ENCODE measurements at places on chromosomes 3 and 15.

DNA sequence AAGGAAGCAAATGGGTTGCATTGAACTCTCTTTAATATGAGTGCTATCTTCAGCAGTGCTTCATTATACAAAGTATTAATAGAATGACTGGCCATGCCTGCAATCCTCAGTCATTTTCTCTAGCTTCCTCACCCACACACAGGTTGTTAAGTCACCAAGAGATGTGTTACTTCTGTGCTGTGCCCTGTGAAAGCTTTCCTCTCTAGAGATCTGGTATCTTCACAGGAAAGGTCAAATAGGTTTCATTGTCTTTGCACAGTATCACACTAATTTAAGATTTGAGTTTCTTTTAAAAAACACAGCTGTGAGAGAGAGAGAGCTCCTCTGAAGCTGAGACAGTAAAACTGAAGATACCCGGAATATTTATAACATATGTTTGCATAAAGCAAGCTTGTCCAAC is 278.6 kb downstream of the CNTN4 start:
- no peak for DNase-seq

DNA sequence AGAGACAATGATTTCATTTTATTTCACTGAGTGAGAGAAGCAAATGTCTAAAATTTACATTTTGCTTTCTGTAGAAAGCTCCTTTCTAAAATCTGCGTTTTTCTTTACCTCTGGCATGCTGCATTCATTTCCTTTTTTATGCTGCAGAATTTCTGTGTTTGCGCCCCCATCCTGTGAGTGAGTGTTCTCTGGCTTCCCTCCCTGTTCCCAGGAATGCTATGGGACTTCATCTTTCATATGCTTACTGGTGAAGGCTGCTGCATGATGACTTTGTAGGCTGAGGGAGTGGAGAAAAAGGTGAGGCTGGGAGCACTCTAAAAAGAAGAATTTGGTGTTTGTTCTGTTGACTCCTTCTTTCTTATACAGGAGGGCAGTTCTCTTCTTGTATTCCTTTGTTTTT is 7.7 kb upstream of the TMC3 start:
- no peak for DNase-seq

DNA sequence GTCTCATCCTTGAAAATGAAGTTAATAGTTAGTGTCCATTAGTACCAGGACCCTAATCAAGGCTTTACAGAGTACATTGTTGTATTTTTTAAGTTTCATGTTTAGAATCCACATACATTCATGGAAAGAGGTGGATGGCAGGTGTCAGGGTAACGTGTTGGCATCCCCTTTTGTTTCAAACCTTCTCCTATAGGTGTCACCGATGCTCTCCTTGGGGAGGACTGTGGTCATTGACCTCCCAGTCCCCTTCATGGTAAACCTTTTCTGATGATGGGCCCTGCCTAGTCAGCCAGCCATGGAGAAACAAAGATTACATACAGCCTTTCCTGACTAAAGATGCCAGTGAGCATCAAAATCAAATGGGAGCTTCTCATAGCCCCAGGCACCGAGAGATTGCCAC is 574.8 kb downstream of the AGBL1 start:
- no peak for DNase-seq

DNA sequence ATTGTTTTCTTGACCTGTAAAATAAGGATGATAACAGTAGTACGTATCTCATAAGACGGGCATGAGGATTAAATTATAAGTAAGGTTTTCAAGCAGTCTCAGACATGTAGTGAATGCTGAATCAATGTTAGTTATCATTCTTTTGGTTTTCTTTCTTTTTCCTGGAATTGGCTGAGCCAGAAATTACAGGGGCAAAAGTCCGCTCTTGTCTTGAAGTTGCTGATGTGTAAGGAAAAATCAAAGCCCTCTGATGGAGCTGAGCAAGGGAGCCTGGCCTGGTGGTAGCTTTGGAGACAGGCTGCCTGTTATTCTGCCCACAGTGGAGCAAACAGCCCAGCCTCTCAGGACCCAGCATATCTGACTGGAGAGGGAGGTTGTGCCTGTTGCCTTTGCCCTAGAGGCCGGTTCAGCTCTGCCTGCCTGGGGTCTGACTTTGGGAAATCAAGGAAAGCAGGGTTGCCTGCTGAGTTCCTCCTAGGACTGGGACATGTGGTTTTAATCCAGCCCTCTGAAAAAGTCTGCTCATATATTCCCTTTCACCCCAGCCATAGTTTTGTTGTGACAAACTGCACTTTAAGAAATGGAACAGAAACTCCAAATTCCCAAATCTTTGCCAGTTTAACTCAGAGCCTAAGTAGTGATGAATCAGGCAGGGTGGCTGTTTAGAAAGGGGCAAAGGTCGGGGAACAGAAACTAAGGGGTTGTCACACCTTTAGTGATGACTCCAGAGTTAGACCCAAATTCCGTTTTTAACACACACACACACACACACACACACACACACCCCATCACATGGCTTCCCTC is 40.1 kb downstream of the GASK1A start:
- DNase-seq: no peak

DNA sequence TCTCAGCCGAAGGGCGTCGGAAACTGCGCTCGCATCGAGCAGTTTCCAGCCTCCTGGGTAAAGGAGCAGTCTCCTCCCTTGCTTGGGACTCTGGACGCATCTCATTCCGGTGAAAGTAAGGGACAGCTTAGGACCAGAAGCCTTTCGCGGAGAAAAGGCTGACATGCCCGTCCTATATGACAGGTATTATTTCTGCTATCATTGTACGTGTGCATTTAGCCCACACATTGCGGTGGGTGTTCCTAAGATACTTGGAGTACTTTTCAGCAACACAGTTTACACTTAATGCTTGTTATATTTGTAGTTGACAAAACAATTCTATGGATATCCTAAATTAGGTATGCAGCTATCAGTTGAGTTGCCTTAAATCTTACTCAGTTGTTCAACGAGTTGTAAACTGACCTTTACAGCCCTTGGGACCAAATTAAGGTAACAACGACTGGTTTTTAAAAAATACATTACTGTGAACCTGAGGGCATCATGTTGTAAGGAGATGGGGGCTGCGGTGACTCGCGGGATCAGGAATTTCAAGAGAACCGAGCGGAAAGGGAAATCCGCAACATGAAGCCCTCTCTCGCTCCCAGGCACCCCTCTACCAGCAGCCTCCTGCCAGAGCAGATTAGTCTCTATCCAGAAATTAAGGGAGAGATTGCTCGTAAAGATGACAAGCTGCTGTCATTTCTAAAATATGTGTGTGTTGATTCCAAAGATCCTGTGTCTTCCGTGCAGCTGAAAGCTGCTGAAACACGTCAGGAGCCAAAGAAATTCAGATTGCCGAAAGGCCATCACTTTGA is 632 bp upstream of the COPS2 start:
- no peak for DNase-seq
